T follicular helper cell (primary cell): ENCODE measurements at places on chromosomes 16 and 17.

DNA sequence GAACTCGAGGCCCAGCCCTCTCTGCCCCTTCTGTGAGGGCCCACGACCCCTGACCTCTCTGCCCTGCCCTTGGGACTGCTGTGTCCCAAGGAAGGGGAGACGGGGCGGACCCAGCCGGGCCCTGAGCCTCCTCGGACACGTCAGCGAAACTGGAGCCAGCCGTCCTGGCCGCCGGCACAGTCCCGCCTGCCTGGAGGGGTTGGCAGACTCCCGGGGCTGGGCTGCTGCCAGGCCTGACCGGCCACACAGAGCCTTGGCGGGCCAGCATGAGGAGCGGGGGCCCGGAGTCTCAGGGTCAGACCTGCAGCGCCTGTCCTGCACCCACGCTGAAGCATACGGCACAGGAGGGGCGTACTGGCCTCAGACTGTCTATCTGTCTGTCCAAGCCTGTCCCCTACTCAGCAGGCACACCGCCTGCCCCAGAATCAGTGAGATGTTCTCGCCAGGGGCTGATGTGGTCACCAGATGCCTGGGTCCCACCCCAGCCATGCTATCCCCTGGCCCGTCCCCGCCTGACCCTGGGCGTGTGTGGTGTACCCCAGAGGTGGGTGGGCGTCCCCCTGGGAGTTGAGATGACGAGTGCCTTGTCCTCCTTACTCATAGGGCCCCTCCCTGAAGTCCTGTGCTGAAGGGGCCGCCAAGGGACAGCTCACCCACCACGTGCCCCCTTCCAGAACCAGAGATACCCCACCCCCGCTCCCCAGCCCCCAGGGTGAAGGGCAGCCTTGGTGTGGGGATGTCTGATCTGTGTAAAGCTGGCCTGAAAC is 4.7 kb downstream of the VASN start:
- DNase-seq, result no peak

DNA sequence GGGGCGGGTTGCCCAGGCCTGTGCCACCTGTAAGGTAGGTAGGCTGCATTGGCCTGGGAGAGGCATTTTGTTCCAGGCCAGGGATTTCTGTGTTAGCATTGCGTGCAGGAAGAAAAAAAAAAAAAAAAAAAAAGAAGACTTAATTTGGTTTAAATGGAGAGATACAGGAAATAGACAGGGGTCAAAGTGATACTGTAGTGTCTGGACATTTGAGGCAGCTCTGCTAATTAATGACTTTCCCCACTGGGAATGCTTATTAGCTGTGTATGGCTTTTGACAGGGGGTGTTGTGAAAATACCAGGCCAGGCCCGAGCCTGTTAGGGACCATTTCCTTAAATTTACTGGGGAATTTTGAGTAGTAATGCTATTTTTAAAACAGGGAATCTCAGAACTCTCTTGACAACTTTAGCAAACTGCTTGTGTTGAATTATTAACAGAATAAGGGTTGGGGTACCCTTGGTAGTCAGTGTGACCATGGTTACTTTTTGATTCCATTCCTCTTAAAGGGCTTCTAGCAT is 1.0 kb downstream of the MAP2K4 start:
- no peak for DNase-seq

DNA sequence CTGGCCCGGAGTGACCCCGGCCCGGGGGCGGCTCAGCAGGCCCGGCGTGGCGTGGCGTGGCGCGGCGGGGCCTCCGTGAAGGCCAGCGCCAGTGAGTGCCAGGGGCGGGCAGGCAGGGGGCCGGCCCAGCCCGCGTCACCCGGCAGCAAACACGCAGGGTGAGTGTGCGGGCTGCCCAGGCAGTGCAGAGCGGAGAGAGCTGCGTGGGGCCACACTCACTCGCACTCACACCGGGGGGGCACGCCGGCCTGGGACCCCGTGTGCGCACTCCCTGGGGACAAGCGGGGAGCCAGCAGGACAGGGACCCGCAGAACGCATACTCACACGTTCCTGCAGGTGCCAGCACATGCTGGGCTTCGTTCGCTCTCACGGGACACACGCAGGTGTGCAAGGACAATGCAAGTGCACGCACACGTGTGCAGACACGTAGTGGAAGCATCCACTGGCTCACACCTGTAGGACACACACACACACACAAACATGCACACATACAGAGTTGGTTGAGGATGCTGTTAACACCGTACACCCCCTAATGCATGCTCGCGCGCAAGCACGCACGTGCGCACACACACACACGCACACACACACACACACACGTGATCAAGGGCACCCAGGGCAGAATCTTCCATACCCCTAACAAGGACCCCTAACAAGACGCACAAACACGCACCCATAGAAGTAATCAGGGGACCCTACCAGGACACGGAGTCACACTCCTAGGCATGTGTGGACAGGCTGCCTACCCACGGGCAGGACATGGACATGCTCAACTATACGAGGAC is 7.7 kb downstream of the USP6 start:
- DNase-seq, result no peak

- no peak for DNase-seq
Observed at GRCh38 chr17:4204190-4204589, 59.6 kb downstream of the ANKFY1 start.

GRCh38 chr16:47887496-47887895 is 268.3 kb downstream of the ABCC12 start:
- no peak for DNase-seq

- DNase-seq, result no peak
Observed at GRCh38 chr16:19375561-19376158, 42.0 kb upstream of the TMC5 start.
